ENCODE measurements at places on chromosomes 12 and 14.

- no peak for DNase-seq
These were observed 228.5 kb downstream of the PTPRO start for GRCh38 chr12:15550793-15551192.

- DNase-seq: peak; percentile 23
These were observed 60.7 kb downstream of the PLEKHG3 start for GRCh38 chr14:64764641-64765520.

DNA sequence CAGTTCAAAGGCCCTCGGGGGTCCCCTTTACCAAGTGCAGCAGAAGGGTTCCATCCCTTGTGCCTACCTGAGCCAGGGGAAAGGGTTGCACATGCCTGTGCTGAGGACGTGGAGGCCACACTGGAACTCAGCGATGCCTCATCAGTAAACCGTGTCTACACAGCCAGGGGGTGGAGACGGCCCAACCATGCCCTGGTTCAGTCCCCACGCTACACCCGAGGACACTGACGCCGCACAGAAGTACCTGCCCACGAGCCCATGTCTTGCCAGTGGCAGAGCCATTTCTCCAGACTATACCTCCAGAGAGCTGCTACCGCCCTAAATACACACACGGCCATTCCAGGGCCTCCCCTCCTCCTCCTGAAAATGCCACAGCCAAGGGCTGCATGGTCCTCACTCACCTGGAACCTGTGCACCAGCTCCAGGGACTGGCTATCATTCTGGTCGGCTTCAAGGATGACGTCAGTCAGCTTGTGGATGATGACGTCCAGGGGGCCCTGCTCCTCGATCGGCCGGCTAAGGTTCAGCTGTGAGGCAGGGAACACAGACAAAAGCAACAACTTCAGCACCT lies 93.4 kb downstream of the CHGA start:
- DNase-seq: no peak

DNA sequence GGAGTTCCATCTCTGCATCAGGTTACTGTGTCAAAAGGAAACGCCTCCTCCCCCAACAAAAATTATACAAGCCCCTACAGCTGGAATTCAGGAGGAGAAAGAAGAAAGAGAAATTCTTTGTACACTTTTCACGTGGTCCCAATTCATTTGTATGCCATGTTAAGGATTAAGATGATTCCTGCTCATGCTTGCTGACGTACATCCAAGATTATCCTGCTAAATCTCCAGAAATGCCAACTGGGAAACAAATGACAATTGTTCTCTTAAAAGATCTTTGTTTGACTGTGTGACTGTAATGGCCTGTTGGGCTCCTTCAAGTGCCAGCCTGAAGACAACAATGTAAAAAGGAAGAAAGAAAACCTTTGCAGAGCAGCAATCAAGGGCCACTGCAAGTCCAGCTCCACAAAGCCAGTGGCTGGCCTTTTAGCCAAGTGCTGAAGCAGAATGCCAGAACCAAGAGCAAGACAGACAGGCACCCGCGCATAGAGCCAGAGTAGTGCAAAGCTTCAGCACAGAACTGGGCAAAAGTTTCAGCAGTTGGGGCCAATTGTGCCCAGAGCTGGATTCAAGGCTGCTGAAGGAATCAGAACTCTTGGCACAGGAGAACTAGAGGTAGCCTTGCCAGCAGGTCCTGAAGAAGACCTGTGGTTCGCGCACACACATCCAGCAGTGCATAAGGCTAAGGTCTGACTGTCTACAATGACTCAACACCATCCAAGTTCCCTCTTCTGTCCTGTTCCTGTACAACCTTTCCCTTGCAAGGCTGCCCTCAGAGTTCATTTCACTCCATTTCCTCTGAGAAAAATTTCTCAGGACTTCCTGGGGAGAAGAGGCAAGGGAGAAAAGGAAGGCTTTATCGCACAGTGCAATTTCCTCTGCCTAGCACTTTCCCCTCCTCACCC lies 209.7 kb upstream of the BMP4 start:
- DNase-seq: no peak

GRCh38 chr12:109020796-109021380 lies at the start of gene SVOP:
Gene SVOP (minus strand): TSS chr12:109021068. CDS start chr12:109020868, 200 bp downstream.
- DNase-seq: no peak

Data from stimulated activated CD8-positive, alpha-beta memory T cell treated with anti-CD3 and anti-CD28 coated beads, Interleukin-4, amount 100 ng/mL, for 1 hour (primary cell).